ENCODE measurements at places on chromosomes 5 and 9. TPM values are rescaled to one million over a fixed set of nuclear protein-coding genes. Genes with fewer than 3 reads are reported as not detected.

The BARX1 gene
- total RNA-seq: not detected

The ANKRD18A gene
- 2.1 TPM for total RNA-seq

The ITGA2 gene
- 2.8 TPM for total RNA-seq

The PKD2L2 gene
- total RNA-seq: not detected

The OGN gene
- not detected for total RNA-seq

The TCF7 gene
- 85.2 TPM for total RNA-seq

The PDE6A gene
- total RNA-seq: not detected

GRCh38 chr5:93603078-93603792 lies 20.2 kb downstream of the NR2F1 start:
- H3K27me3 ChIP-seq: peaks cover 95% of the 10 kb centered on the region
- H3K27ac ChIP-seq: no peak overlapping the region
- no peaks in the 10 kb centered on the region for H3K36me3 ChIP-seq
- H3K4me1 ChIP-seq: peaks cover 9% of the 10 kb centered on the region

DNA sequence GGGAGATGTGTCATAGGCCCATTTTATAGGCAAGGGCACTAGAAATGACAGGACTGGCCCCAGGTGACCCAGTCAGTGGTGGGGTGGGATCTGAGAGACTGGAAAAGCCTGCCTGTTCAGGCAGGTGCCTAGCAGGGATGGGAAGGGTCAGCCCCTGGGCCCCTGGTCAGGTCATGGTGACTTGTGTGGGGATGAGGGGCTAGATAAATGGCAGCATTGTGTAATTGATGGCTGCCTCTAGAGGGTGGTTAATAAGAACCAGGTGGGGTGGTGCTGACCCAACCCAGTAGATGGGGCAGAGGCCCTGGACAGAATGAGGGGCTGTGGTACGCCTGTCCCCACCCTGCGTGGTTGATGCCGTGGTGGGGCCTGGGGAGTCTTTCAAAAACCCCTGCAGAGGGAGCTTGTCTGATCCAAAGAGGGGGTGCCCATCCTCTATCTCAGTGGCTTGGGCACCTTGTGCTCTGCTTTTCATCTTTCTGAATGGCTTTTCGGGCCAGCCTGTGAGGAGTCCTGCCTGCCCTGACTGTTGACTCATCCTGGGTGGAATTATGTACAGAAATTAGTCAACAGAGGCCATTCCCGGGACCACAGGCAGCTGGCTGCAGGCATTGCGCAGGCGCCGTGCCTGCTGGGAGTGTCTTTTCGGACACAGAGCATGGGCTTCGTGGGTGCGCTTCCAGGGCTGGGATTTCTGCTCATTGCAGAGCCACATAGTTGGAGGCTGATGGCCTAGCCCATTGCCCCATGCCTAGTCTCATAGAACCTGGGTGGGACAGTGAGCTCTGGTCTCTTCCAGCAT lies 93.6 kb upstream of the PITX1 start:
- no peak overlapping the region for H3K27ac ChIP-seq
- H3K4me3 ChIP-seq: no peak overlapping the region
- no peak for DNase-seq
- H3K4me1 ChIP-seq: no peaks in the 10 kb centered on the region
- H3K27me3 ChIP-seq: no peaks in the 10 kb centered on the region

- no peak for DNase-seq
- H3K36me3 ChIP-seq: no peaks in the 10 kb centered on the region
- no peaks in the 10 kb centered on the region for H3K27me3 ChIP-seq
- H3K4me3 ChIP-seq: no peak overlapping the region
- H3K4me1 ChIP-seq: peaks cover 30% of the 10 kb centered on the region
These were observed 1.9 kb upstream of the PPP2CA start for GRCh38 chr5:134227776-134228175.

DNA sequence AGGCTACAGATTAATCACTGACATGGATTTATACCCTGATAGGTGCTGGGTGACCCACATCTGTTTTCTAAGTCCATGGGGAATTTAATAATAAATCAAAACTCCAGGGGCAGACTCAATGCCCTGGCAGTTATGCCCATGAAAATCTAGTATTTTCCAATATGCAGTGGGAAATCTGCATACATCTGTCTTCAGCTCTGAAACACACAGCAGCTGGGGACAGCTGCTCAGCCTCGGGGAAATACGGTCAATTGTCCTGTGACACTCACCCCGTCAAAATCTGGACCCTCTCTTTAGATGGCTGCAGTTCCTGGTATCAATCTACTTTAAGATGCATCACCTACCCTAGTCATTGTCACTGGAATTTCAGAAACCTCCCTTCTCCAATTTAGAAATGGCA lies 12.7 kb upstream of the C1QTNF3 start:
- H3K36me3 ChIP-seq: no peaks in the 10 kb centered on the region
- H3K4me1 ChIP-seq: no peaks in the 10 kb centered on the region
- no peak for DNase-seq
- no peak overlapping the region for H3K27ac ChIP-seq

DNA sequence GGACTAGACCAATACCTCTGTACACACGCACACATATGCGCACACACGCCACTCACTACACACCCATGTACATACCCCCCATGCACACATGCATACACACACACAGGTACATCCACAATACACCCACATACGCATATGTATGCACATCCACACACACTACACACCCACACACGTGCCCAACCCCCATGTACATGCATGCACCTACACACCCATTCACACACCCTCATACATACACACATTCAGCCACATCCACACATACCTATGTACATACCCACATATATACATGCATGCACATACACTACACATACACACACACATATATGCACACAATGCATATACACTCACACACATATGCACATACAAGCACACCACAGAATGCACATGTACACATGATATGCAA lies 107.1 kb downstream of the GADD45G start:
- no peaks in the 10 kb centered on the region for H3K36me3 ChIP-seq
- H3K27ac ChIP-seq: no peak overlapping the region
- H3K4me1 ChIP-seq: peaks cover 10% of the 10 kb centered on the region
- H3K27me3 ChIP-seq: no peaks in the 10 kb centered on the region
- no peak overlapping the region for H3K4me3 ChIP-seq

- H3K4me1 ChIP-seq: no peaks in the 10 kb centered on the region
- H3K27me3 ChIP-seq: no peaks in the 10 kb centered on the region
- H3K36me3 ChIP-seq: no peaks in the 10 kb centered on the region
- no peak overlapping the region for H3K27ac ChIP-seq
These were observed 30.8 kb downstream of the BTF3 start for GRCh38 chr5:73529081-73529480.

DNA sequence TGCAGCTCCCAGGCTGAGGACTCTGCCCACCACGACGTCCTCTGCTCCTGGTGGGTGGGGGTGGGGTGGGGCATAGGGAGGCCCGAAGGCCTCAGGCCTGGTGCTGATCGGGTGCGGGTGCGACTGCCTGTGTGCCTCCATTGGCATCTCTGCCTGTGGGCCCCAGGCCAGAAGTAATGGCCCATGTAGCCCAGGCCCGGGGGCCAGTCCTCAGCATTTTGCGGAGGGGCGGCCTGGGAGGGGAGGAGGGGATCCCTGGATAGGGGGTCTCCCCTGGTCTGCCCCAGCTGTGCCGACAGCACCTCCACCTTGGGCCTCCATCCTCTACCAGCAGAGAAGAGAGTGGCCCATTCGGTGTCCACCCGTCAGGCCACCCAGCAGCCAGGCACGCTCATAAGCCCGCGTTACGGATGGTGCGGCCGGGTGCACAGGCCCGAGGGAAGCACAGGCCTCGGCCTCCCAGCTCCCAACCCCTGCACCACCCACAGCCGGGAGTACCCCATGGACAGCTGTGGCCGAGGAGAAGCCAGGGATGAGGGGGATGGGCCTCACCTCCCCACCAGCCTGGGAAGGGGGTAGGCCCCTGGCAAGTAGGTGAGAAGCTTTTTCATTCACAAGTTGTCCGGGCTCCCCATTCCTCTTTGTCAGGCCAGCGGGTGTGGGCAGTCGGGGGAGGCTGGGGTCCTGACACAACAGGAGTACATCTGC lies 1.8 kb upstream of the NOTCH1 start:
- no peak overlapping the region for H3K27ac ChIP-seq
- no peak overlapping the region for H3K4me3 ChIP-seq
- H3K27me3 ChIP-seq: no peaks in the 10 kb centered on the region

GRCh38 chr9:27619743-27620142 lies 46.5 kb upstream of the C9orf72 start:
- H3K4me3 ChIP-seq: no peak overlapping the region
- no peak overlapping the region for H3K27ac ChIP-seq
- no peaks in the 10 kb centered on the region for H3K4me1 ChIP-seq
- H3K36me3 ChIP-seq: no peaks in the 10 kb centered on the region

- no peak overlapping the region for H3K27ac ChIP-seq
- H3K4me3 ChIP-seq: no peak overlapping the region
- H3K4me1 ChIP-seq: no peaks in the 10 kb centered on the region
These were observed 47.7 kb upstream of the FUBP3 start for GRCh38 chr9:130531670-130532069.

- no peaks in the 10 kb centered on the region for H3K36me3 ChIP-seq
- H3K27ac ChIP-seq: no peak overlapping the region
- no peak for DNase-seq
- H3K4me1 ChIP-seq: no peaks in the 10 kb centered on the region
- H3K27me3 ChIP-seq: peaks cover 3% of the 10 kb centered on the region
- H3K4me3 ChIP-seq: no peak overlapping the region
These were observed 75.6 kb downstream of the C7 start for GRCh38 chr5:40984884-40985283.

DNA sequence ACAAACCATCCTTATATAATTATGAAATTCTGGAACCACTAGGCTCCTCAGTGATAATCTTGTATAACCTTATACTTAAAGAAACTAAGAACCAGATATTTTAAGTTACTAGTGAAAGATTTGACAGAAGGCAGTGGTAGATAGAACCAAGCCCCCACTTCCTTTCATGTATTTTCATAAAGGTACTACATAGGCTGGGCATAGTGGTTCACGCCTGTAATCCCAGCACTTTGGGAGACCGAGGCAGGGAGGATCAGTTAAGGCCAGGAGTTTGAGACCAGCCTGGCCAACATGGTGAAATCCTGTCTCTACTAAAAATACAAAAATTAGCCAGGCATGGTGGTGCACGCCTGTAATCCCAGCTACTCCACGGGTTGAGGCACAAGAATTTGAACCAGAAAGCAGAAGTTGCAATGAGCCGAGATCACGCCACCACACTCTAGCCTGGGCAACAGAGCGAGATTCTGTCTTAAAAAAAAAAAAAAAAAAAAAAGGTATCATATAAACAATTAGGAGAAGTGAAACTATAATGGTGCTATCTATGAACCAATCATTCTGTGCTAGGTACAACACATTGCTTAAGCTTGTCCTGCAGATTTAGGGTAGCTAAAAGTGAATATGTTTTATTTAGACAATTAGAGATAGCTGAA lies 27.9 kb upstream of the DTWD2 start:
- no peaks in the 10 kb centered on the region for H3K4me1 ChIP-seq
- no peaks in the 10 kb centered on the region for H3K36me3 ChIP-seq
- H3K27me3 ChIP-seq: no peaks in the 10 kb centered on the region
- no peak for DNase-seq

DNA sequence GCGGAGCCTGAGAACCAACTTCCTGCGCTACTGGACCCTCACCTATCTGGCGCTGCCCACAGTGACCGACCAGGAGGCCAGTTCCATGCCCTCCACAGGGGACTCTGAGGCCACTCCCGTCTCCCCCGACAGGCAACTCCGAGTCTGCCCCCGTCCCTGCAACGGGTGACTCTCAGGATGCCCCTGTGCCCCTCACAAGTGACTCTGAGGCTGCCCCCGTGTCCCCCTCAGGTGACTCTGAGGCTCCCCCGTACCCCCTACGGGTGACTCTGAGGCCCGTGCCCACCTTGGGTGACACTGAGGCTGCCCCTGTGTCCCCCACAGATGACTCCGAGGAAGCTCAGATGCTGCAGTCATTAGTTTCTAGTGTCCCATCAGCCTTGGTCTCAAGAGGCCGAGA lies 25.1 kb downstream of the CEL start:
- H3K36me3 ChIP-seq: no peaks in the 10 kb centered on the region
- no peaks in the 10 kb centered on the region for H3K4me1 ChIP-seq
- no peak overlapping the region for H3K27ac ChIP-seq
- DNase-seq: no peak

DNA sequence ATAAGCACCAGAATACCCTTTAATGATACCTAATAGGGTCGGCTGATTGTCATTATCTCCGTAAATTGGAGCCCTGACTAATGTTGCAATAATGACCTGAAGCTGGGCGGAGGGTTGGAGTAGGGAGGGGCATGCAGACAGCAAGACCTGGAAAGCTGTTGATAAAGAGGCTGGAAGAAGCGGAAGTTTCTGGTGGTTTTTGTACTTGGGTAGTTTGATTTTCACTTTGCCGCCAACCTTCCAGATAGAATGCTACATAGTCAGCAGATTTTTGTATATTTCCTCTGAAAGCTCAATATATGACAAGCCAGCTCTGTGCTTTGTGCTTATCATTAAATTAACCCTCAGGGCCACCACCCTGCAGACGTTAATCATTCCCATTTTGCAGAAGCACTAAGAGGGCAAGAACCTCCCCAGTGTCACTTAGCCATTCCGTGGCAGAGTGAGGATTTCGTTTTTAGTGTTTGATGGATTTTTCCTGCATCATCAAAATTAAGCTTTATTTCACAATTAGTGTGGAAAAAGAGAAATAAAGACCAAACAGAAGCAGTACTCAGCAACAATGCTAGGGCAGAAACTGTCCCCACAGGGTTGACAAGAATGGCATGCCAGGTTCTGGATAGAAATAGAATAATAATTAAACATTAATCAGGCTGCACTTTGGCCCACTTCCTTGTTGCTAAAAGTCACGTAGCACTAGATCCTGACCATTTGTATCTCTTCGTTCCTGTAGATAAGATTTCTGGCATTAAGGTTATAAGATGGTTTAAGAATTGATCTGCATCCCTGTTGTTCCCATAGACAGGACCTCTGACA lies 34.7 kb downstream of the DIRAS2 start:
- no peaks in the 10 kb centered on the region for H3K27me3 ChIP-seq
- H3K36me3 ChIP-seq: no peaks in the 10 kb centered on the region
- no peak overlapping the region for H3K27ac ChIP-seq
- H3K4me3 ChIP-seq: no peak overlapping the region
- no peak for DNase-seq
- H3K4me1 ChIP-seq: no peaks in the 10 kb centered on the region

GRCh38 chr9:91681461-91682305 lies 258.1 kb upstream of the NFIL3 start:
- H3K4me1 ChIP-seq: peaks cover 3% of the 10 kb centered on the region
- no peak overlapping the region for H3K4me3 ChIP-seq
- H3K27ac ChIP-seq: no peak overlapping the region
- peaks cover 4% of the 10 kb centered on the region for H3K27me3 ChIP-seq

GRCh38 chr9:35832814-35833213 lies 3.8 kb downstream of the TMEM8B start:
- no peak overlapping the region for H3K27ac ChIP-seq
- H3K4me3 ChIP-seq: no peak overlapping the region
- H3K4me1 ChIP-seq: peaks cover 14% of the 10 kb centered on the region
- DNase-seq: no peak
- H3K27me3 ChIP-seq: no peaks in the 10 kb centered on the region
- H3K36me3 ChIP-seq: no peaks in the 10 kb centered on the region

- no peaks in the 10 kb centered on the region for H3K27me3 ChIP-seq
- no peak for DNase-seq
- no peak overlapping the region for H3K4me3 ChIP-seq
- no peaks in the 10 kb centered on the region for H3K36me3 ChIP-seq
These were observed 64.7 kb downstream of the UBE2R2 start for GRCh38 chr9:33881635-33882034.

- no peak for DNase-seq
- no peak overlapping the region for H3K27ac ChIP-seq
- no peak overlapping the region for H3K4me3 ChIP-seq
- no peaks in the 10 kb centered on the region for H3K36me3 ChIP-seq
- no peaks in the 10 kb centered on the region for H3K27me3 ChIP-seq
- no peaks in the 10 kb centered on the region for H3K4me1 ChIP-seq
These were observed 358.8 kb upstream of the TRPC7 start for GRCh38 chr5:136724161-136724560.

Data from CD8-positive, alpha-beta memory T cell (primary cell).